Memory B cell (primary cell): ENCODE measurements at places on chromosomes 7 and 10.

DNA sequence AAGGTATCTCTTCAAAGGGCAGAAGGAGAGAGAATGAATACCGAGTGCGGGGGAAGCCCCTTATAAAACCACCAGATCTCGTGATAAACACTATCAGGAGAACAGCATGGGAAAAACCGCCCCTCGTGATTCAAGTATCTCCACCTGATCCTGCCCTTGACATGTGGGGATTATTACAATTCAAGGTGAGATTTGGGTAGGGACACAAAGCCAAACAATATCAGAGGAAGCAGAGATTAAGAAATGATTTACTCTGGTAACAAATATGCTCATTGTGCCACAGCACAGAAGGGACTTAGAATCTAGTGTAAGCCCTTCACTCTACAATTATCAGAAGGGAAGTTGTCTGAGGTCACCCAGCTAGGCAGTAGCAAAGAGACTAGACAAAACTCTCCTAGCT lies 40.1 kb upstream of the ZNRF2 start:
- no peak for DNase-seq

- DNase-seq = no peak
These were observed 33.7 kb upstream of the TNRC18 start for GRCh38 chr7:5457245-5457735.

GRCh38 chr7:56537952-56538351 lies 421.7 kb upstream of the NUPR2 start:
- DNase-seq = no peak

DNA sequence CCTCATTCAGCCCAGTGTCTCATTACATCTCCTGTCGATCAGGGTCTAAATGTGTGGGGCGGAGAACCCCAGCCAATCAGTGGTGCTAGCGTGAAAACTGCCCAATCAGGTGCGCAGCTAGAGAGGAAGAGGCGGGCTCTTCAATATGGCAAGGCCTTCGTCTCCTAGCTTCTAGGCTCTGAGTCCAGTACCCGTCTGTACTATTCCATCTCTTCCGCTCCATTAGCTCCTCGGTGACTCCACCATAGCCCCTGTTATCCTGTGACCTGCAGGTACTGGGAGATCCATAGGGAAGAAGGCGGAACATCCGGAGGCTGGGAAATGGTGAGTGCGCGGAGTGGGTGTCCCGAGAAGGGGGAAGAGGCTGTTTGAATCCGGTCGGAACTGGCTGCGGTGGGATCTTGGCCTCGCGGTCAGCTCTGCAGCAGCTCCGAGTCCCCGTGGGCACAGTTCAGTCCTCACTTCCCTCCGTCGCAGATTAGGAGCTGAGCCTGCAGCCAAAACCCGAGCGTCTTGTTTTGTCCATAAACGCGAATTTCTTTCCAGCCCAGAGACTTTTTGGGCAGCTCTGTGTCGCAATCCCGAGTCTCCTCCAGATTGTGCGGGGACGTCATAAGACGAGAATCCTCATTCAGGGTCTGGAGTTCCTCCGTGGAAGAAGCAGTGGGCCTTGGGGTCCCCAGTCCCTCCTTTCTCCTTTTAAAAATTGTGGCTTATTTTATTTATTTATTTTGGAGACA lies at the start of gene ZNF727:
ZNF727 (plus strand) TSS at position 134 of the 740 bp plus-strand sequence; CDS start at position 322, 188 bp downstream.
- no peak for DNase-seq

DNA sequence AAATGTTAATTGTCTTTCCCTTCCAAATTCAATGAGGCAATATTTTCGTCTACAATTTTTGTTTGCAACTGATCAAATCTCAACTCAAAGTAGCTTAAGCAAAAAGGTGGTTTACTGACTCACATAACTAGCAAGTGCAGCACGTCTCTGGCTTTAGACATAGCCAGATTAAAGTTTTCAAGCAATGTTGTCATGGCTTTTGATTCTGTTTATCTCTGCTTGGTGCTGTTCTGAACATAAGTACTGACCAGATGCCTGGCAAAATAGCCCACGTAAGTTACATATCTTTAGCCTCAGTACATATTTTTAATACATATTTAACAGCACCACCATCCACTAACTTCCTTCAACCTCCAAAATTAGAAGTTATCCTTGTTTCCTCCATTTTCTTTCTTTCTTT lies 877.9 kb downstream of the KCNMA1 start:
- no peak for DNase-seq

DNA sequence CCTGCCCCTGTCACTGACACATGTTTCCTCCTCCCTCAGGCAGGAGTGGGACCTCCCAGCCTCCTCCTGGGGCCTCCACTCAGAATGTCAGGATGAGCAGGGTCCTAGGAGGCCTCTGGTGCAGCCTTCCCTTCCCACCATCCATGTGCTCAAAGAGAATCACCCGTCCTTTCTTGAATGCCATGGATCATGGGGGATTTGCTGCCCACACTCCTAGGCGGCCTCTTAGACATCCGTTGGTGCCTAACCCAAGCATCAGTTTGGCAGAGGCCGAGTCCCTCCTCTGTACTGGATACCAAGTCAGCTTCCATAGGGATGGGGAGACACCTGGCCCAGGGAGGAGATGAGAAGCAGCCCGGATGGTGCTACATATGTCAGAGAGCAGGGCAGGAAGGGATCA lies 7.0 kb downstream of the NOS3 start:
- DNase-seq = no peak

- no peak for DNase-seq
These were observed 1.4 kb upstream of the NKX1-2 start for GRCh38 chr10:124451276-124451675.

- no peak for DNase-seq
These were observed 301.6 kb upstream of the HPS1 start for GRCh38 chr10:98748298-98748697.

DNA sequence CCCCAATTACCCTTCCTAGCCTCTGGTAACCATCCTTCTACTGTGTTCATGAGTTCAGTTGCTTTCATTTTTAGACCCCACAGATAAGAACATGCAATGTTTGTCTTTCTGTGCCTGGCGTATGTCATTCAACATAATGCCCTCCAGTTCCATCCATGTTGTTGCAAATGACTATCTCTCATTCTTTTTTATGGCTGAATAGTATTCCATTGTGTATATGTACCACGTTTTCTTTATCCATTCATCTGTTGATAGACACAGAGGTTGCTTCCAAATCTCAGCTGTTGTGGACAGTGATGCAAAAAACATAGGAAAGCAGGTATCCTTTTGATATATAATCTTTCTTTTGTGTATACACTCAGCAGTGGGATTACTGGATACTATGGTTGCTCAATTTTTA lies 51.2 kb downstream of the RAPGEF5 start:
- no peak for DNase-seq

- no peak for DNase-seq
These were observed 588 bp downstream of the GET4 start for GRCh38 chr7:876972-877311.

GRCh38 chr7:36760856-36761762 lies 36.8 kb upstream of the AOAH start:
- DNase-seq = no peak

- no peak for DNase-seq
These were observed 83.3 kb upstream of the DNAJC1 start for GRCh38 chr10:22086730-22087401.

DNA sequence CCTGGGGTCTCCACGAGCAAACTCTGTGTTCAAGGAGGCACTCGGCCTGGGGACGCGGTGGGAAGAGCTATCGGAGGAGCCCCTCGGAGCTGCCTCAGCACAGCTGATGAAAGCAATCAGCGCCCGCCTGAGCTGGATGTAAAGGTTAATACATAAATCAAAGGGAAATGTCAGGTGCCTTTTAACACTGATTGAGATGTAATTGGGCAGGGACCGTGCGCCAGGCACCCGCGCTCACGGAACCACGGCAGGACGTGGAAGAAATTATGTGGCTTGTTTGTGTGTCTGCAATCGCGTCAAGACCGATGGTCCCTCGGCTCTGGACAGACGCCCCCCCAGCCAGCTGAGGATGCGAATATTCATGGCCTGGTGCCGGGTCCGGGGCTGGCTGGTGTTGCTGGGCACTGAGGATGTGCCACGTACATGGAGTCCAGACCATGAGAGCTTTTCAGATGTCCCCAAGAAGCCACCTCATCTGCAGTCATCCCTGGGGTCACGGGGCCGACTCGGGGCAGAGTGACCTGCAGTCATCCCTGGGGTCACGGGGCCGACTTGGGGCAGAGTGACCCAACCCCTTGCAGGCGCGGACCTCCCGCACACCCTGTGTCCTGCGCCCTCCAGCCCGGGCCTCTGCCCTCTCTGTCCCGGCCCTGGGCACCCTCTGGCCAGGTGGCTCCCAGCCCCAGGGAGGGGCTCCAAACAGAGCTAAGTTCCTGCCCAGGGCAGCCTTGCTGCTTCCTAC lies 15.6 kb downstream of the FOXL3 start:
- DNase-seq = no peak

DNA sequence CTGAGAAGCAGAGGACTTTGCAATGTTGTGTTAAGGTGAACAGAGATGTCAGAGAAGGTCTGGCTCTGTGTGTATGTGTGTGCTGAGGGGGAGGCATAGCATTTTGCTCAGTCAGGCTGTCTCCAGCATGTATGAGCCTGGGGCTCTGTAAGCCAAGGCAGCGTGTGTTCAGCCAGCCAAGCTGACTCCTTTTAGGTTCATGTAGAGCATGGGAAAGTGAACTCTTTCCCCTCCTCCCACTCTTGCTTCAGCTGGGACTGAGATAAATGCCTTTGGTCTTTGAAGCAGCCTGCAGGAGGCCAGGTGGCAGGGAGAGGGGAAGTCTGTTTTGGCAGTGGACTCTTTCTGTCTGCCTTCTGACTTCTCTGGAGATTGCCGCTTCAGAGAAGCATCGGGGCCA lies 3.8 kb downstream of the SFXN2 start:
- DNase-seq = no peak

DNA sequence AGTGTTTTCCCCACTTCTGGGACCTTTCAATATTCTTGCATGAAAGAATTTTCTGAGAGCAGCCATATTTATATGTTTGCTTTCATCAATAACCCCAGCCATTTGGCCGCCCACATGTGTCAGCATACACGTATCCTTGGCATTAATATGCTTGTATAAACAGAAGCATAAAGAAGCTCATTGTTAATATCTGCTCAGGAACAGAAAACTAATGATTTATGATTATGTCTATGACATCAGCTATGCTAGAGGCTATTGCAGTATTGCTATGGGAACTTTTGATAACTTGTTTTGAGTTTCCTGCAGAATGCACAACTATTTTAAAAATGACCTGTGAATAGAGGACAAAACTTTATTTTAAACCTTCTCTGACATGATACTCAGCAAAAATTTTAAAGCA lies 300.9 kb upstream of the MTPN start:
- no peak for DNase-seq

DNA sequence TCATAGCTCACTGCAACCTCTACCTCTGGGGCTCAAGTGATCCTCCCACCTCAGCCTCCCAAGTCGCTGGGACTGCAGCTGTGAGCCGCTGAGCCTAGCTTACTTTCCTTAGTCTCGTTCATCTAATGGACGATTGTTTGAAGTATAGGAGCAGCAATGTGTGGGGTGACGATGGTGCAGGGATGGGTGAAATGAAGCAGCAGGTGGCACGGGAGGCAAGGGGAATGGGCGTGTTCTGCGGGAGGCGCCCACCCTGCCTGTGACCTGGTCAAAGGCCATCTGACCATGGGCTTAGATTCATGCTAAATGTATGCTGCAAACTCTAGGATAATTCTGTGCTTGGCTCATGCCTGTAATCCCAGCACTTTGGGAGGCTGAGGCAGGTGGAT lies 210.7 kb downstream of the MAD1L1 start:
- DNase-seq = no peak

GRCh38 chr7:46767071-46767470 lies 814.8 kb downstream of the TNS3 start:
- no peak for DNase-seq

- no peak for DNase-seq
These were observed 3.3 kb upstream of the FLNC start for GRCh38 chr7:128826916-128827247.

DNA sequence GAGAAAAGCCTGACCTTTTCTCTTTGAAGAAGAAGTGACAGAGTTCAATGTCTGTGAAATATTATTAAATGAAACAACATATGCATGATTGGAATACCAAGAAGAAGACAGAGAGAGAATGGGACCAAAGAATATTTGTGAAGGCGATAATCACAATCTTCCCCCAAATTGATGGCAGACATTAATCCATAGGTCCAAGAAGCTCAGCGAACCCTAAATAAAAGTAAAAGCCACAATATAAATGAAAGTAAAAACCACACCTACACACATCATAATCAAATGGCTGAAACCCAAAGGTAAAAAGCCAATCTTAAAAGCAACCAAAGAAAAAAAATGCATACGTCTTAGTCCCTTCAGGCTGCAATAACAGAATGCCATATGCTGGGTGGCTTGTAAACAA lies 84.0 kb downstream of the ODAD2 start:
- no peak for DNase-seq

GRCh38 chr10:81414038-81414437 lies 461.0 kb upstream of the NRG3 start:
- DNase-seq = no peak
